Thyroid gland (tissue), 4 donors: ENCODE measurements at places on chromosomes 16 and 17. TPM values are rescaled to one million over a fixed set of nuclear protein-coding genes. Genes with fewer than 3 reads are reported as not detected.

GRCh38 chr16:57600048-57600835 is 28.2 kb upstream of the ADGRG1 start:
- H3K4me3 ChIP-seq = no peak overlapping the region
- H3K27ac ChIP-seq = peak overlapping the region; percentile 26
- peaks cover 10% of the 10 kb centered on the region for H3K4me1 ChIP-seq
- no peaks in the 10 kb centered on the region for H3K27me3 ChIP-seq

GRCh38 chr17:82823004-82823403 is 16.8 kb downstream of the ZNF750 start:
- no peaks in the 10 kb centered on the region for H3K27me3 ChIP-seq
- no peak overlapping the region for H3K27ac ChIP-seq
- no peak for DNase-seq
- H3K36me3 ChIP-seq = no peaks in the 10 kb centered on the region
- H3K4me3 ChIP-seq = no peak overlapping the region

DNA sequence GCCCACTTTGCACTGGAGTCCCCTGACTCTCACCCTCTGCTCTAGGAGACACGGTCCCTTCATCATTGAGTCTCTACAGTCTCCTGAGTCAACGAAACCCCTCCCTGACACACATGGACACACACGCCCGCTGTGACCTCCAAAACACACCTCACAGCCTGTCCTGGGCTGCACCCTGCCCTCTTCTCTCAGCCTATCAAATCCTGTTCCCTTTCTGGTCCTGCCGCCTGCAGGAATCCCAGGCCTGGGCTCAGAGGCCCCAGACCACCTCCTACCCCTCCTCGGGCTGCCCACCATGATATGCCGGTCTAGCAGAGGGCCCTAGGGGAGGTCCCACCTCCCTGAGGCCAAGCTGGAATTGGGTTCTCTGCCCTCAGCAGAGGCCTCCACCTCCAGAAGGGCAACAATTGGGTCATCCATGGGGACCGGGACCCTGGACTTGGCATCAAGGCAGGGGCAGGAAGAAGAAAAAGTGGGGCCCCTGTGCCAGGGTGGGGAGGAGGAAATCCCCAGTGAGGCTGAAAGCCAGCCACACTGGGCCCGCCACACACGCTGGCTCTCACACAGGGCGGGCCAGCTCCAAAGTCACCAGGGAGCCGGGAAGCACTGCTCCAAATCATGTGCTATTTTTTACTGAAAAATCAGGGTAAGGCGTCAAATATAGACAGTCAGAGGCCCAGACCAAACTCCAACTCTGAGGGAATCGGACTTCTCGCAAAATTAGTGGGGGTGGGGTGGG is 3.4 kb downstream of the PPP1R9B start:
- no peak overlapping the region for H3K4me3 ChIP-seq
- DNase-seq = no peak
- no peaks in the 10 kb centered on the region for H3K27me3 ChIP-seq
- H3K4me1 ChIP-seq = peaks cover 32% of the 10 kb centered on the region
- peak overlapping the region; percentile 55 for H3K27ac ChIP-seq

DNA sequence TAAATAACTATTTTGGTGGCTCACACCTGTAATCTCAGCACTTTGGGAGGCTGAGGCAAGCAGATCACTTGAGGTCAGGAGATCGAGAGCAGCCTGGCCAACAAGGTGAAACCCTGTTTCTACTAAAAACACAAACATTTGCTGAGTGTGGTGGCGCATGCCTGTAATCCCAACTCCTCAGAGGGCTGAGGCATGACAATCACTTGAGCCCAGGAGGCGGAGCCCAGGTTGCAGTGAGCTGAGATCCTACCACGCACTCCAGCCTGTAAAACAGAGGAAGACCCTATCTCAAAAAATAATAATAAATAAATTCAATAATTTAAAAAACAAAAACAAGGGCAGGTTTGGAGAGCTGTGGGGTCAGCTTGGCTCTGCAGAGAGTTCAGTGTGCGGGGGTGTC is 5.7 kb upstream of the SLC4A1 start:
- H3K4me3 ChIP-seq = no peak overlapping the region
- H3K36me3 ChIP-seq = no peaks in the 10 kb centered on the region

- no peaks in the 10 kb centered on the region for H3K4me1 ChIP-seq
- H3K36me3 ChIP-seq = no peaks in the 10 kb centered on the region
- no peak overlapping the region for H3K4me3 ChIP-seq
- no peaks in the 10 kb centered on the region for H3K27me3 ChIP-seq
These were observed 98.7 kb downstream of the NPIPB11 start for GRCh38 chr16:29307598-29308507.

Gene GRIN2A
- total RNA-seq = 0.11 TPM

GRCh38 chr16:10743227-10743609 is 424 bp upstream of the NUBP1 start:
- H3K4me1 ChIP-seq = peaks cover 14% of the 10 kb centered on the region
- peak overlapping the region; percentile 95 for H3K27ac ChIP-seq
- peaks cover 6% of the 10 kb centered on the region for H3K36me3 ChIP-seq
- no peak for DNase-seq

Gene COG7
- 28.2 TPM for total RNA-seq

- no peak overlapping the region for H3K4me3 ChIP-seq
- peak overlapping the region; percentile 99 for H3K27ac ChIP-seq
- DNase-seq = peak; percentile 87
- H3K36me3 ChIP-seq = no peaks in the 10 kb centered on the region
These were observed 14.9 kb downstream of the ADGRG1 start for GRCh38 chr16:57643147-57643874.
